ENCODE measurements at places on chromosomes 5 and 9.
A peak's percentile ranks its signal among the peaks of the same experiment; 100 is the strongest.

DNA sequence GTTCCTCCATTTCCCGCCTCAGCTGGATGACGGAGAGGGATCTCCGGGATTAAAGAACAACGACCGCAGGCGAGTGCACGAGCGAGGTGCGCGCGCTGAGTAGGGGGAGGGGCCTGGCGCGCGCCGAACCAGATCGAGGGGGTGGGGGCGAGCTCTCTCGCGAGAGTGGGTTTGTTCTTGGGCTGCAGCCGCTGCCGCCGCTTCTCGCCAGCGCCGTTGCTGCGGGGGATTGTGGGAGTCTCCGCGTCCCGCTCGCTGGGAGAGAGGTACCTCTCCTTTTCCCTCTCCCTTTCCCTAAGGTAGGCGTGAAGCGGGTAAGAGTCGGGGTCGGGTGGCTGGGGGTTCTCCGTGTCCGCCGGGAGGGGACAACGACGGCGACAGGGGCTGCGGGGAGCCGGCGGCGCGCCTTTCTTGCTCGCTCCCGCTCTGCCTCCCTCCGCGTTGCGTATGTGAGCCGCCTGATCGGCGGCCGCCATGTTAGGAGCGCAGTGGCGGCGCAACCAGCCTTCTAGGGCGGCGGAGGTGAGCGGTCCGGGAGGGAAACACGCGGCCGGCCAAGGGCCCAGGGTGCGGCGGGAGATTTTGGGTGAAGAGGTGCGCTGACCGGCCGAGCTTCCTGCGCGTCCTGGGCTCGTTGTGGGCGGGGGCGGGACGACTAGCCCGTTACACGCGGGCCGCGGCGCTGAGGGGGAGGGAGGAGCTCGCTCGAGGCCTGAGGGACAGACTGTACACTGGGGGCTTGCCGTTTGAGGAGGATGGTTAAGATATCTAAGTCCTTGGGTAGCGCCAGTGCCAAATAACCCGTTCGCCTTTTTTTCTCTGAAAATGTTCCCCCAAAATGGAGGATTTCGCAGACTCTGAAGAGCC, at the start of gene MATR3:
TSS of gene MATR3 (plus strand) at position 234 of the 867 bp plus-strand sequence. CDS start 13,676 bp downstream, outside the sequence.
- DNase-seq: peak; percentile 92

GRCh38 chr9:34862043-34862442, 96.0 kb upstream of the PHF24 start:
- DNase-seq: no peak

DNA sequence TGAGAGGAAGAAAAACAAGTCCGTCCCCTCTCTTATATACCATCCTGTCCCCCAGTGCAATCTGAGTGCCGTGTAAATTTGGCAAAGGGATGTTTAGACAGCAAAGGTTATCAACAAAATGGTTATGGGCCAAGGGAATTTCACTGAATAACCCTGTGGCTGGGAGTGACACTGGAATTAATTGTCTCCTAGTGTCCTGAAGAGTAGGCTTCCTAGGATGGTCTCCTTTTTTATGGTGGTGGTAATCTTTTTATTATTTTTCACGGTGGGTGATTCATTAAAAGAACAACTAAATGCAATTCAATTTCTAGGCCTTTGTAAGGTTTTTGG, 244.2 kb downstream of the PIK3R1 start:
- DNase-seq: no peak

DNA sequence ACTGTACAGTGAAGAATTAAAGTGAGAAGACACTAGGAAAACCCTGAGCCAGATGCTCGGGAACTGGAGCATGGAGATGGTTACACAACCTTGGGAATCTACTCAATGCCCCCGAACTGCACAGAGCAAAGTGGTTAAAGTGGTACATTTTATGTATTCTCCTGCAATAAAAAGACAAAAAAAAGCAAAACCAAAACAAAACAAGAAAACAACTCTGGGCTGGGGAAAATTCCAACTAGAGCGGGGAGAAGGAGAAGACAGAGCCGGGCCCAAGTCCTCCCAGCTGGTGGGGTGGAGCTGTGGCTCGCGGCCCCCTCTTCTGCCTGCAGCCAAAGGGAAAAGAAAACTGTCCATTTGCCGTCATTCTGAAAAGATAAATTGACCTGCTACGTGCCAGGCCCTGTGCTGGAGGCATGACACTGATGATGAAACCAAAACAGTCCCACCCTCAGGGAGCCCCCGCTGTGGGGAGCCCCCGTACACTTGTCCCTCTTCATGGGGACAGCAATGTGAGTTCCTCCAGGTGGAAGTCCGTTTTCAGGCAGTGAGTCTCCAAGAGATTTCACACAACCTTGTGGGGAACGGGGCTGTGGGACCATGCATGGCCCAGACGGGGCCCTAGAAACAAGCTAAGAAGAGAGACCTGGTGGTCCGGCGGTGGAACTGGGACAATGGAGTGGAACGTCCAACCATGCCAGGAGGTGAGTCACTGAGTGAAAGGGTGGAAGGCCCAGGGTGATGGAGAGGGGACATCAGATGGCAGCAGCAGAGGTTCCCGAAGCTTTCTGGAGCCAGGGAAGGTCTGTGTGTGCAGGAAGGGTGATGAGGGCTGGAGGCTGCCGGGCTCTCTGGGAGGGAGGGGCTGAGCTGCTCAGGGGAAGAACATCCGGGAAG, 114.8 kb upstream of the COL5A1 start:
- DNase-seq: no peak

GRCh38 chr9:122190597-122191381, 31.1 kb downstream of the MORN5 start:
- DNase-seq: no peak

DNA sequence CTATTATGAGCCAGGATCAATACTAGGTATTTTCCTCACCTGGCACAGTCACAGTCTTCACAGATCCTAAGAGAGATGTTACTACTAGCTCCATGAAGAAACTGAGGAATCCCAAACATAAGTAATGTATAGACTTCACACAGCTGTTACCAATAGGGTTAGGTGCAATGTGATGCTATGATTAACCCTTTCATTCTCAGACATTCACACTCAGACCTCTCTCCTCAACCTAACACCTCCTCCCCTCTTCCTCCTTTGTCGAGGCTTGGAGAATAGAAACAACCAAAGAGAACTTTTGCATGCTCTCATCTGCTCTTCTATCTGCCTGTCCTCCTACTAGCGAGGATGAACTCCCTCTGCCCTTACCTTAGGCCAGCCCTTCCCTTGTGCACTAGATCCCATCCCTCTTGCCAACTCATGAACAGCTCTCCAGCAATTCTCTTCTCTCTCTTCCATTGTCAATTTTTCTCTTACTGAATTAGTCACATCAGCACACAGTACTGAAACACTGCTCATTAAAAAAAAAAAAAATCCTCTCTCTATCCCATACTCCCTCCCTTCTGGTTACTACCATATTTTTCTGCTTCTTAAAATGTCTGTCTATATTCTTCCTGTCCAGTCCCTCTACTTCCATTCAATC, 47.7 kb downstream of the MAPKAP1 start:
- no peak for DNase-seq

- no peak for DNase-seq
Observed at GRCh38 chr9:14868772-14869583, 41.2 kb downstream of the FREM1 start.

DNA sequence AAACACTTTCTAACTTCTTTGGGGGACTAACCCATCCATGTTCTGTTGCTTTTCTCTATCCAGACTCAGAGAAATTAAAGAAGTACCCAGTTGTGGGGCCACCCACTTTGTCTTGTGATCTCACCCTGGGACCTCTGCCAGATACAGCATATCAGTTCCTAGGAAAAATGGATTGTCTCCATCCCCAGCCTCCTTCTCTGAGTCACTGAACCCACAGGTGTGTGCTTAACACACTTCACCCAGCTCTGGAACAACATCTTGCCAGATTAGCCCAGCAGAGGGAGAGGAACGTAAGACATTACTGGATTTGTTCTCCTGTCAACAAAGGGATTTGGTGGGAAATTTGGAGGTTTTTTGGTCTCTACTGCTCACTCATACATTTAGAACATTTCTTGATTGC, 19.2 kb downstream of the FAM240B start:
- DNase-seq: no peak

- DNase-seq: no peak
Observed at GRCh38 chr5:43357878-43358281, 44.7 kb upstream of the HMGCS1 start.

GRCh38 chr9:131781069-131781468, 41.2 kb upstream of the RAPGEF1 start:
- DNase-seq: no peak

DNA sequence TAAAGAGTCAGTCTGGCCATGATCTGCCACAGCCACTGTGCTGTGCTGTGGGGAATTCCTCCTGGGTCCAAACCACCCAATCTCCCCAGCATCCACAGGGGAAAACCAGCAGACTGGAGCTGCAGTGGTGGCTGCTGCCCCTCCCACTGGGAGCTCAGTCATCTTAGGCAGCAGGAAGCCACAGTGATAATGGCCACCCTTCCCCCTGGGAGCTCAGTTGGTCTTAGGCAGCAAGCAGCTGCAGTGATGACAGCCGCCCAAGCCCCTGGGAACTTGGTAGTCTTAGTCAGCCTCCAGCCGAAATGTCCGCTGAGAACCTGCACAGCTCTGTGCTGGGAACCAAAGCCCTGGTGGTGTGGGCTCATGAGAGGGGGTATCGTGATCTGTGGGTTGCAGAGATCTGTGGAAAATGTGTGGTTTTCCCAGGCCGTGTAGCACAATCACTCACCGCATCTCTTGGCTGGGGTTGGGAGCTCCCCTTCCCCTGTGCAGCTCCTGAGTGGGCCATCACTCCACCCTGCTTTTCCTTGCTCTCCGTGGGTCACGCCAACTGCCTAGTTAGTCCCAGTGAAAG, 38.4 kb upstream of the SMIM15 start:
- no peak for DNase-seq

DNA sequence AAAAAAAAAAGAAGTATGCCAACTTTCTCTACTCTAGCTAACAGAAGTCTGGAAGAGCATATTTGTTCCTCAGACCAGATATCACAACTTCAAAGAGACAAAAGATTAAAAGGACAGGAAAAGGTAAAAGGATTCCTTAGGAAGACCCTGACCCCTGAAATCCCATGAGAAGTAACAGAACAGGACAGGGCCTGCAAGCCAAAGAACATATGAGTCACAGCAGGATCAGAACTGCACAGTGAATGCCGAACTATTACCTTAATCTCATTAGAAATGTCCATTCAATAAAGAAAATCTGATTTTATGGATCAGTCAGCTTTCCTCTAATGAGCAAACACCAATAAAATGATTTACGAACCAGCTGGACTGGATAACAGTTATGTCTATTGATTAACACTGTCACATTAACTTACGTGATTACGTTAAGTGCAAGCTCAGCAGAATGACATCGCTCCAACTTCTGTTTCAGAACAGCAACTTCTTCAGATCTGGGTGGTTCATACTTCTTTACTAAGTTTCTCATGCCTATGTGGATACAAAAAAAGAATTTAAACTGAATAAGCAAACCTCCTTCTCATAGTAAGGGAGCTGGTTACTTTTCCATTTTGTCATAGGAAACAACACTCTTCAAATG, 13.6 kb downstream of the CCNH start:
- DNase-seq: no peak

DNA sequence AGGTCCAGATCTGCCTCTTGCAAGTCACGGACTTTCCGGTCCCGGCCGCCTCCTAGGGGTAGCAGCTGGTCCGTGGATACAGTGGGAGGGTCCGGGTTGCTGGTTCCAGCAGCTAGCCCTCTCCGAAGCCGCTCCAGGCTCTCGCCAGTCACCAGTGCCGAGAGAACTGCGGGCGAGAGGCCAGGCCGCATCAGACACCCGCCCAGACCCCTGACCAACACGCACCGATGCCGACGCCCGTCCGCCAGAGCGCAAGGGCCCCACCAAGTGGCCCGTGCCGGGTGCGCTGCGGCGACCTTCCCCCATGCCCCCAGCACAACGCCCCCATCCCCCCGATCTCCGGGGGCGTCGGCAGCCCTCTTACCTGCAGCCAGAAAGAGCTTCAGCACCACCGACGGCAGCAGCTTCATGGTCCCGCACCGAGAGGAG, 470 bp downstream of the HBEGF start:
- no peak for DNase-seq

- DNase-seq: no peak
Observed at GRCh38 chr9:129656795-129657390, 8.6 kb upstream of the PRRX2 start.

DNA sequence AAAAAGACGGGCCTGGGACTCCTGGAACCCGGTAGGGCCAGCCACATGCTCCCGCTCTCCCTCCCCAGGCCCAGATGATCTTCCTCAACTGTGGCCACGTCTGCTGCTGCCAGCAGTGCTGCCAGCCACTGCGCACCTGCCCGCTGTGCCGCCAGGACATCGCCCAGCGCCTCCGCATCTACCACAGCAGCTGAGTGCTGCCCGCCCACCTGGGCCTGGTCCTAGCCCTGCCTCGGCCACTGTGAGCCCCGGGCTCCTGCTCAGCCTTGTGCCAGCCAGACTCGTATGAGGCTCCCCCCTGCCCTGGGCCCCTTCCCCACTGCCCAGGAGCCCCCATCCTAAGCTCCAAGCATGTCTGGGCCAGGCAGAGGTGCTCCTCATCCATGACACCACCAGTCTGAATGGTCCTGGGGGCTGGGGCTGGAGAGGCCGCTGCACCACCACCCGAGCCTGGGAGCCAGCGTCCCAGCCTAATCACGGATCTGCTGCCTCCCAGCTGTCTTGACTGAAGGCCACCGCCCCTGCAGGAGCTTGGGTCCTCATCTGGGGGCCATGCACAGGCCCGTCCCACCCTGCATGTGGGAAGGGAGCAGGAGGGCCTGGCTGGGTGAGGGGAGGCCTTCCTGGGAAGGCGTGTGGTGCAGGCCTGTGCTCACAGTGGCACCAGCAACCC, 51.5 kb downstream of the LRSAM1 start:
- no peak for DNase-seq

DNA sequence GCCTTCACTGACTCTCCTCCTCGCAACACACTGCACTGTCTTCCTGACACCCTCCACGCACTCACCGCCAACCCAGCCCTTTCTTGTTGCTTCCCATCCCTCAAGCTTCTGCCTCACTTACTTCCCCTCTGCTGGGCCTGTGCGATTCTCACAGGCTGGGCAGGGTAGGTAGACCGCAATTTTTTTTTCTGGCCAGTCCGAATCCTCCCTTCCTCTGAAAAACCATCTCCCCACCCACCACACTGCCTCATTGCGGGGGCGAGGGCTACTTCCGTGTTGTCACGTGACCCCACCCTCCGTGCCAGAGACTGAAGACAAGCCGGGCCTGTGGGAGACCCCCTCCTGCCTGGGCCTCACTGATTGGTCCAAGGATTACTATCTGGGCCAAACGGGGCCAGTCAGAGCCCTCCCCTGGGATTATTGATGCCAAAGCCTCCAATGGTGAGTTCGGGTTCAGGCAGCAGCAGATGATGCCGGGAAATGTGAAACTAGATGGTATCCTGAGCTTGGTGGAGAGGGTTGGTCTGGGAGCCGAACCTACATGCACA, 73.1 kb downstream of the STK10 start:
- DNase-seq: peak; percentile 64

- DNase-seq: no peak
Observed at GRCh38 chr5:56055287-56055686, 60.5 kb upstream of the IL6ST start.

- no peak for DNase-seq
Observed at GRCh38 chr5:113692891-113693457, 179.5 kb downstream of the YTHDC2 start.

GRCh38 chr9:88605512-88606362, 70.8 kb downstream of the NXNL2 start:
- DNase-seq: no peak
